Ascending aorta (tissue), 2 donors: ENCODE measurements at places on chromosomes 16 and 17.

DNA sequence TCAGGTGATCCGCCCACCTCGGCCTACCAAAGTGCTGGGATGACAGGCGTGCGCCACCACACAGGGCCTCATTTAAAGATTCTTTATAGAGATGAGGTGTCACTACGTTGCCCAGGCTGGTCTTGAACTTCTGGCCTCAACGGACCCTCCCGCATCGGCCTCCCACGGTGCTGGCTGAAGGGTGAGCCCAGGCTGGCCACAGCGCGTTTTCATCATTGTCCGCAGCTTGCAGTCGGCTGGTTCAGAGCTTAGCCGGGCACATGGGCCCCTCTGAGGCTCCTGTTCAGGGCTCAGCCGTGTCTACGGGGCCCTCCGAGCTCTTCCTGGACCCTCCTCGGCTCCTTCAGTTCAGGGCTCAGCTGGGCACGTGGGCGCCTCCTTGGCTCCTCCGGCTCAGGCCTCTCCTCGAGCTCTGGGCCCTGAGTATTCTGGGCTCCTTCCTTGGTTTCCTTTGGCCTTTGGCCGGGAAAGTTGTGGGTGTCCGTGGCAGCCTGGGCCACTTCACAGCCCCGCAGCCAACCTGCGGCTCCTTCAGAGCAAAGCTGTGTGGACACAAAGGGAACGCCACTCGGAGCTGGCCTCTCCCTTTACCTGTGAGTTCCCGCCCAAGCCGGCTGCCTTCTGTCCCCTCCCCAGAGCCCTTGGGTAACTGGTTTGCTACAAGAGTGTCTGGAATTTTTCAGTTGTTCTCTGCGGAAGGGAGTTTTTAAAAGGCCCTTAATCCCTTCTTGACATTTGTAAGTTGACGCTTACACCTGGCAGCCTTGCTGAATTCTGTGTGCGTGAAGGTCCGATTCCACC is 1.2 kb upstream of the MSLN start:
- no peaks in the 10 kb centered on the region for H3K4me1 ChIP-seq
- no peaks in the 10 kb centered on the region for H3K36me3 ChIP-seq
- no peaks in the 10 kb centered on the region for H3K27me3 ChIP-seq
- DNase-seq: no peak
- H3K4me3 ChIP-seq: no peak overlapping the region

DNA sequence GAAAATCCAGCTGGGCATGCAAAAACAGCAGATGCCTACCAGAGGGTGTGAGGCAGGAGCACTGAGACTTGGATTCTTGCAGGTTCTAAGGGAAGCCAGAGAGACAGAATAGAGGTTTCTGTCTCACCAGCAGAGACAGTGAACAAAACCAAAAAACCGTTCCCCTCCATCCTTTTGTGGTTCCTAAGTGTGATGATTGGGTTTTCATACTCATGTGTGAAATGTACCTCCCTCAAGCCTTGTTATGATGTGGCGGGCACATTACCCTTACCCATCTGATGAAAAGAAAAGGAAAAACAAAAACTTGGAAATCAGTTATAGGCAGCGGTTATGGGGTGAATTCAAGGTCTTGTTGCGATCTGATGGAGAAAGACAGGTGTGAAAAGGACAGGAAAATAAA is 172.6 kb upstream of the CDH13 start:
- H3K4me3 ChIP-seq: no peak overlapping the region
- H3K27me3 ChIP-seq: no peaks in the 10 kb centered on the region
- no peaks in the 10 kb centered on the region for H3K36me3 ChIP-seq
- H3K27ac ChIP-seq: no peak overlapping the region
- no peak for DNase-seq

DNA sequence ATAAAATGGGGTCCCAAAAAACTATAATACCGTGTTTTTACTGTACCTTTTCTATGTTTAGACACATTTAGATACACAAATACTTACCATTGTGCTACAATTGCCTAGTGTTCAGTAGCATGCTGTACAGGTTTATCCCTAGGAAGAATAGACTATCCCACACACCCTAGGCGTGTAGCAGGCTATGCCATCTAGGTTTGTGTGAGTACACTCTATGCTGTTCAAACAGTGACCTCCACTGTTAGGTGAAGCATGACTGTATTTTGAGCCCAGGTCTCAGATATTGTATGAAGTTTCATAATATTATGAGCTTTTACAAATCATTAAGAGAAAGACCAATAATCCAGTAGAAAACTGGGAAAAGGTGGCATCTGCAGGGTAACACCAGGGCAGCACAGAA is 23.6 kb downstream of the MILR1 start:
- H3K4me3 ChIP-seq: no peak overlapping the region
- H3K27ac ChIP-seq: no peak overlapping the region
- no peaks in the 10 kb centered on the region for H3K4me1 ChIP-seq

DNA sequence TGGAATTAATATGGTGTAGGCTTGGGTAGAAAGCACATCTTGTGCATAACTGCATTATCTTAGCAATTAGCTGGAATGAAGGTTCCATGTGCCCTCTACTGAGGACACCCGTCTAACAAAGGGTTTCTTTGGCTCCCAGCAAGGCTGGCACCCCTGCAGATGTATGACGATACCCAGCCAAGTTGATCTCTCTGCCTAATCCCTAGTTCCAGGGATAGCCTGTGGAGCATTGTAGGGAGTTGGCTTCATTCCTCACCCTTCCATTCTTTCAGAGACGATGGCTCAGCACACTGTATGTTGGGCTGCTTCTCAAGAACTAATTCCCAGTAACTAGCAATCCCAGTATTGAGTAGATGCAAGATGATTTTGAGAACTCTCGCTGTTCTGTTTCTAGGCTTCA is 182.5 kb downstream of the SNX29 start:
- no peaks in the 10 kb centered on the region for H3K36me3 ChIP-seq
- H3K27me3 ChIP-seq: no peaks in the 10 kb centered on the region
- H3K4me3 ChIP-seq: no peak overlapping the region
- no peaks in the 10 kb centered on the region for H3K4me1 ChIP-seq
- DNase-seq: no peak

DNA sequence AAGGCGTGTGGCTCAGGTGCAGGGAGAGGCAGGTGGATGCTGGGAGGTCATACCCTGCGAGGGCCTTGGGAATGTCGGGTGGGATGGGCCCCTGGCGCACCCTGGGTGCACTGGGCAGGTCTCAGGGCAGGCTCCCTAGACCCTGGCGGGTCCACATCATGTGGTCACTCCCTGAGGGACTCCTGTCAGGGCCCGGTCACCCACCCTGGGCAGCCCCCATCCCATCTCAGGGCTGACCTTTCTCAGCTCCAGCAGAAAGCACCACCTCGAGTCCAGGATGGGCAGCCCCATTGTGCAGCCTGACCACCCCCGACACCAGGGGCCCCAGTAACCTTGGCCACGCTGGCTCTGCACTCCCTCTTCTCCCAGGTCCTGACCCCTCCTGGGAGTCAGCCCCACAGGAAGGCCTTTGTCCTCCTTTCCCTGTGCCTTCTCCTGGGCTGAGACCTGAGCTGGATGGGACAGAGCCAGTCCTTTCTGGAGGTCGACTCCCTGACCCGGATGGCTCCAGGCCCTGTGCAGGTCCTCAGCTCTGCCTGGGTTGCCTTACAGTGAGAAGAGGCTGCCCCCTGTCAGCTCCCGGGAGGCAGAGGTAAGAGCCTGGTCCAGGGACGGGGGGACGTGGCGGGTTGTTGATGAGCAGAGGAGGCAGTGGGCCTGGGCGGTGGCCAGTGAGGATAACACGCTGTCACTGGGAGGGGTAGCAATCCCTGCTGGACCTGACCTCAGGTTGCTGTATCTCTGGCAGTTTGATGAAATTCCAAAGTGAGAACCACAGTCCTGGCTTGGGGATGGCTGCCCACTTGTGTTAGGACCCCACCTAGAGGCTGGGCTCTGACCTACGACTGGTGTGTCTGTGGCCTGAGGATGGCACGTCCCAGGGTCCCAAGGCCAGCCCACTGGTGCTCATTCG is 77.9 kb downstream of the GOSR1 start:
- no peak overlapping the region for H3K27ac ChIP-seq
- H3K4me3 ChIP-seq: no peak overlapping the region
- H3K36me3 ChIP-seq: no peaks in the 10 kb centered on the region
- no peak for DNase-seq
- H3K27me3 ChIP-seq: no peaks in the 10 kb centered on the region

DNA sequence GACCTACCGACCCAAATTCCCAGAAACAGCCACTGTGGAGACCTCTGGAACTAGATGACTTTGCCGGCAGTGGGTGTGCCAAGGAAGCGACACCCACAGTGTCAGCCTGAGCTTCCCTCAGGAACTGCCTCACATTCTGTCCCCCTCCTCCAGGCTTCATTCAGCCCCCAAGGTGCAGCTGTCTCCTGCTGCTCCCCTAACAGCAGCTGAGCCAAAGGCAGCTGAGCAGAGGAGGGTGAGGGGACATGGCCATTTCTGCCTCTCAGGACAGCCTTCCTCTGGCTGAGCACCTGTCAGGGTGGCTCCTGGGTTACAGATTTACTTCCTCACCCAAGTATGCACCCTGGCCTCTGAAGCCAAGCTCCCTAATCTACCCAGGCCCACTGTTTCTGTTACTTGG is 22.1 kb upstream of the MTMR4 start:
- no peaks in the 10 kb centered on the region for H3K4me1 ChIP-seq
- no peaks in the 10 kb centered on the region for H3K36me3 ChIP-seq
- H3K27me3 ChIP-seq: no peaks in the 10 kb centered on the region
- no peak overlapping the region for H3K4me3 ChIP-seq

DNA sequence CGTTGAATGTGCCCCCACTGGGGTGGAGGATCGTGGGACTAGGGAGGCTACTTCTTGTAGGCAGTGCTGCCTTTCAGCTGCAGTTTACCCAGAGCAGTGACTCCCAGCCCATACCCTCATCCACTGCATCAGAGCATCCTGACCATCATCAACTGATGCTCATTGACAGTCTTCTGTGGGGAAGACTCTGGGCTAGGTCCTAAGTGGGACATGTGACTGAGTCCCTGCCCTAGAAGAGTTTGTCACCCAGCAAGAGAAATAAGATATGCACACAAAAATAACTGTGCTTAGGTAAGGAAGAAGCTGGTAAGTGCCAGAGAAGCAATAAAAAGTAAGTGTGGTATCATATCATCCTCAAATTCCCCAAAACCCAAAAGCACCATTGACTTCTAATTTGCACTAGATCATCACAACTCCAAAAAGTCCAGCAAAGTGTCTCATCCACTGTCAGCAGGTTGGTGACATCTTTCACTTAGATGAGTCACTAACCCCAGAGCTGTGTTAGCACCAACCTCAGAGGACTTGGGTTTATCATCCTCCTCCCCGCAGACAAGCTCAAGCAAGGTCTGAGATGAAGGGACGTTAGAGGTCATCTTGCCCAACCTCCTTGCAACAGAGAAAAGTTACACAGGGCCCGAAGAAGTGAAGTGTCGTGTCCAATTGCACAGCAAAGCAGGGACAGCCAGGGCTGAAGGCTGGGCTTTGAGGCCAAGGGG is 99.0 kb downstream of the CCDC182 start:
- no peak for DNase-seq
- no peaks in the 10 kb centered on the region for H3K4me1 ChIP-seq
- H3K4me3 ChIP-seq: no peak overlapping the region
- no peak overlapping the region for H3K27ac ChIP-seq
- H3K27me3 ChIP-seq: no peaks in the 10 kb centered on the region

- no peaks in the 10 kb centered on the region for H3K27me3 ChIP-seq
- no peaks in the 10 kb centered on the region for H3K36me3 ChIP-seq
- no peak for DNase-seq
Observed at GRCh38 chr16:75836347-75837010, 110.2 kb upstream of the CPHXL start.

- H3K4me3 ChIP-seq: peak overlapping the region; percentile 83
- H3K36me3 ChIP-seq: peaks cover 40% of the 10 kb centered on the region
- peak overlapping the region; percentile 98 for H3K27ac ChIP-seq
- no peak for DNase-seq
- H3K4me1 ChIP-seq: peaks cover 35% of the 10 kb centered on the region
- no peaks in the 10 kb centered on the region for H3K27me3 ChIP-seq
Observed at GRCh38 chr17:39200957-39201510, 951 bp downstream of the RPL19 start.

DNA sequence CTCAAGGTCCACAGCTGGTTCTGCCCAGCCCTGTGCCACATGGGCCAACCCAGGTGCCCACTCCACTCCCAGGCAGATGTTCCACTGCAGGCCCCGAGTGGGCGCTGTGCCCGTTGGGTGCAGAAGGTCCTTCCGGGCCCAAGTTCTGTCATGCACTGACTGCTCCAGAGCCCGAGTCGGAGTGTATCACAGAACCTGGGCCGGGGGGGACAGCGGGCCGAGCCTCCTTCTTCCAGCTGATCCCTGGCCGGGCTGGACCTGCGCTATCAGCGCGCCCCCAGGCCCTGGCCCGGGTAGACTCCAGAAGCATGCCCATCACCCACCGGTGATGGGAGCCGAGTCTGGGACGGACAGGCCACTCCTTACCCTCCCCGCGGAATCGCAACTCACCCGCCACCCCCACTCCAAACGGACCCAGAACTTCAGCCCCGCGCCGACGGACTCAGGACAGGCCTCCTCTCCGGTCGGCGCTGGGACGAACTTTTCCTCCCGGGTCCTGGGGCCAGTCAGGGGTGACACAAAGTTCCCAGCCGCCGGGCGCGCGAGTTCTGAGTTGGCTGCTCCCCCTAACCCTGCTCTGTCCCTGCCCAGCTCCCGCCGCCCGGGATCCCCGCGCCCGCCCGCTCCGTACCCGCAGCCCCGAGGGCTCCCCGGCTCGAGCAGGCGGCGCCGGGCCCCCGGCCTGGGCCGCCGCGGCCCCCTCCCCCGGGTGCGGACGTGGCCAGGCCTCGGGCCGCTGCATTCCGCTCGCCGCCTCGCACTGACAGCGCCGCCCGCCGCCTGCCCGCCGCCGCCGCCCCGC is at the start of gene COPZ2:
Gene COPZ2, minus strand, starts transcription at position 762 of the 802 bp plus-strand sequence. Its CDS starts 20 bp downstream, at position 742.
- DNase-seq: peak; percentile 21
- peak within 1 kb of the TSS; percentile 83 for H3K27ac ChIP-seq
- peak within 1 kb of the TSS; percentile 67 for H3K4me3 ChIP-seq
- no peaks in the 10 kb centered on the region for H3K27me3 ChIP-seq
